Vagina (tissue), 2 donors: ENCODE measurements at places on chromosomes 16 and 17.

DNA sequence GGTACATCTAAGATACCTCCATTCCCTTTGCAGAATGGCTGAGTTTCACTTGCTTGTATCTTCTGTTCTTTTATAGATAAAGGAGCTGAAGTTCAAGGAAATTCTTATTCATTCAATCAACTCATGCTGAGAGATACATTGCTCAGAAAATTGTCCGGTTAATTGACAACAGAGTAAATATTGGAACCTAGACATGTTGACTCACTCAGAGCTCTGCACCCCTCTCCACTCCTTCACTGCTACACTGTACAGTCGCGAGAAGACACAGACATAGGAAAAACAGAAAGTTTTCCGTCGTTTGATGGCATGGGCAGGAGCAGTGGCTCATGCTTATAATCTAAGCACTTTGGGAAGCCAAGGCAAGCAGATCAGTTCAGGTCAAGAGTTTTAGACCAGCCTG is 690.5 kb upstream of the SOX9 start:
- no peak for DNase-seq

DNA sequence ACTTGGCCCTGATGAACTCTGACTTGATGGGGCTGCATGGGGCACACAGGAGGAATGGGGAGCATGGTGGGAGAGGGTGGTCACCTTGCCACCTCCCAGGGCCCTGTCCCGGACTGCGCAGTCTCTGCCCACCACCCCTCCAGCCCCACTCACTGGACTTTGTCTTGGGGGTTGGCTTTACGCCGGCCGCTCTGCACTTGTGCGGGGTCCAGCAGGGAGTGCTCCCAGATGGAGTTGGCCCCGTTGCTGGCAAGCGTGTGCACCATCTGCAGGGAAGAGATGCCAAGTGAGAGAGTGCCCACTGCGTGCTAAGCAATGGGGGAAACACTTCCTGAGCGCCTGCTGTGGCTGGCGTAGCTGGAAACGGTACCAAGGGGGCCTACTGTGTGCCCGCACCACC is 6.7 kb downstream of the GIT1 start:
- DNase-seq: no peak

GRCh38 chr16:19980632-19981265 is 92.9 kb downstream of the GPR139 start:
- DNase-seq: no peak

GRCh38 chr16:4332623-4333307 is 16.9 kb downstream of the GLIS2 start:
- no peak for DNase-seq

DNA sequence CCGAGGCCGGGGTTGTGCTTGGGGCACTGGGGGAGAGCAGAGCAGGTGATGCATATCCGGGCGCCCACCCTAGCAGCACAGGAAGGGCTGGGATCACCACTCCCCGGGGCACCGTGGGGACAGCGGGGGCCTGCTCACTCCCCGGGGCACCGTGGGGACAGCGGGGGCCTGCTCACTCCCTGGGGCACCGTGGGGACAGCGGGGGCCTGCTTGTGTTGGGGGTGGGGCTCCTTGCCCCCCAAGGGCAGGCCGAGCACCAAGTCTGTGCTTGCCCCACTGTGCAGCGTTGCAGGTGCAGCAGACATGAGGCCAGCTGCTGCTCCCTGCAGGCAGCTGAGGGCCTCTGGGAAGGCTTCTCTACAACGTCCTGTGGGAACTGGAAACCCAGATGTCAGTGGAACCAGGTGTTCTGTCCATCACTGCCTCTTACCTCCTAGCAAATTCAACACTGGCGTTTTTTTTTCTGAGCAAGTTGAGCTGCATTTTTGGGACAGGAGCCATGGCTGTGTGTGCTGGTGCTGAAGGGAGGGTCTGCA is 25.0 kb upstream of the ZNF750 start:
- no peak for DNase-seq

DNA sequence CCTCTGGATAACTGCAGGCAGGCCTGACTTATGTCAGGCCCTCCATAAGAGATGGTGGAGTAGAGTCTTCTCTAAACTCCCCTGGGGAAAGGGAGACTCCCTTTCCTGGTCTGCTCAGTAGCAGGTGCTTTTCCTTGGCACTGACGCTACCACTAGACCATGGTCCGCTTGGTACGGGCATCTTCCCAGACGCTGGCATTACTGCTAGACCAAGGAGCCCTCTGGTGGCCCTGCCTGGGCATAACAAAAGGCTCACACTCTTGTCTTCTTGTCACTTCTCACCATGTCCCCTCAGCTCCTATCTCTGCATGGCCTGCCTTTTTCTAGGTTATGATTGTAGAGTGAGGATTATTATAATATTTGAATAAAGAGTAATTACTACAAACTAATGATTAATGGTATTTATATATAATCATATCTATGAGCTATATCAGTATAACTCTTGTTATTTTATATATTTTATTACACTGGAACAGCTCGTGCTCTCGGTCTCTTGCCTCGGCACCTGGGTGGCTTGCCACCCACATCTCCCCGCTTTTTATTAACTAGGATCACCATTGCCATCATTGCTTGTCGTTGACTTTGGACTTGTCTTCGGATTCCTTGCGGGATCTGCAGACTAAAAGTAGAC is 59.8 kb upstream of the ARL4D start:
- DNase-seq: no peak

- DNase-seq: no peak
Observed at GRCh38 chr16:22353191-22353919, 21.1 kb downstream of the CDR2 start.

- no peak for DNase-seq
Observed at GRCh38 chr17:258045-258734, 76.7 kb upstream of the DOC2B start.

DNA sequence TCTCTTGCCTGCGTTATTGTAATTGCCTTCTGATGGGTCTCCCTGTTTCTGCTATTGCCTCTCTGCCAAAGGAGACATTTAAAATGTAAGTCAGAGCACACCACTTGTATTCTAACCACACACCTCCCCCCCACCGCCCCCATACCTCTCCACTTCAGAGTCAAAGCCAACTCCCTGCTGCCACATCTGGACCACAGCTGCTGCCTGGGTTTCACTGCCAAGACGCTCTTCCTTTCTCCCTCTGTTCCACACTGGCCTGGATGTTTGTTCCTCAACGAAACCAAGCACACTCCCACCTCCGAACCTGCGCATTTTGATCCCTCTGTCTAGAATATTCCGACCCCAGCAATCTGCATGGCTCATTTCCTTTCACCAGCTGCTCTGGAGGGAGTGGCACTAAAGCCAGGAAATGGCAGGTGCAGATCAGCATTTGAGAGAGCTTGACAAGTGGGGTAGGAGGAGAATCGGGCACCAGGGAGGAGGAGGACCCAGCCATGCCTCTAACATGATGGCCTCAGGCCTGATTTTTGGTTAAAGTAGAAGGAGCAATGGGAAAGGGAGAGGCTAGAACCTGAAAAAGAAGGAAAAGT is 92.4 kb upstream of the HS3ST2 start:
- peak; percentile 47 for DNase-seq

GRCh38 chr17:74861662-74862107 is 2.0 kb upstream of the GRIN2C start:
- DNase-seq: no peak

- no peak for DNase-seq
Observed at GRCh38 chr16:27646806-27647205, 96.9 kb downstream of the KATNIP start.
